ENCODE measurements at places on chromosomes 5 and 9.

GRCh38 chr5:4142842-4143241 lies 547.2 kb downstream of the IRX1 start:
- H3K27me3 ChIP-seq = no peaks in the 10 kb centered on the region
- no peak for DNase-seq
- no peaks in the 10 kb centered on the region for H3K36me3 ChIP-seq
- H3K4me1 ChIP-seq = no peaks in the 10 kb centered on the region

DNA sequence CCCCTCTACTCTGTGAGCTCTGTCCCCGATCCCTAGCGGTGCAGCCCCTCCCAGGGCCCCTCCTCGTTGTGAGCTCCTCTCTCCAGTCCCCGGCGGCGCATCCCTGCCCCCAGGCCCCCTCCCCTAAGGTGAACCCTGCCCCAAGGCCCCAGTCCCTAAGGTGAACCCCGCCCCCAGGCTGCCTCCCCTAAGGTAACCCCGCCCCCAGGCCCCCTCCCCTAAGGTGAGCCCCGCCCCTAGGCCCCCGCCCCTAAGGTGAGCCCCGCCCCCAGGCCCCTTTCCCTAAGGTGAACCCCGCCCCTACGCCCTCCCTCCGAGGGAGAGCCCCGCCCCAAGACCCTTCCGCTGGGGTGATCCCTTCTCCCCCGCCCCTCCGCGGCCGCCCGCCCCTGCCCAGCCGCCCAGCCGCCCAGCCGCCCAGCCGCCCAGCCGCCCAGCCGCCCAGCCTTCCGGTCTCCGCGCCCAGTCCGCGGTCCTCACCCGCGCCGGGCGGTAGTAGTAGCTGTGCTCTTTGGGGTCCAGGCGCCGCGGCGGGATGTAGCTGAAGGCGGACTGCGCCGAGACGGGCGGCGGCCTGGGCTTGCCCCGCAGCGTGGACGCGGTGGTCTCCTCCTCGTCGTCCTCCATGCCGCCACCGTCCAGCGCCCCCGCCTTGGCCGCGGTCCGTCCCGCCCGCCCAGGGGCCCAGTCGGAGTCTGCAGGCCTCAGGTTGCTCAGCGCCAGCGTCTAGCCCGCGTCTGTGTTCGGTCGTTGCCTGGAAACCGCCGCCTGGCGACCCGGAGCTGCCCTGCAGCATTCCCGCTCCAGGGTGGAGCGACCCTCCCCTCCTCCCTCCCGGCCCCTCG lies at the start of gene CFAP90:
TSS of gene CFAP90 (minus strand) at position 739 of the 845 bp plus-strand sequence. CDS start at position 627, 112 bp downstream.
- H3K4me3 ChIP-seq = peak within 1 kb of the TSS; percentile 59
- H3K27me3 ChIP-seq = peaks cover 21% of the 10 kb centered on the region
- H3K4me1 ChIP-seq = peaks cover 9% of the 10 kb centered on the region
- DNase-seq = peak; percentile 94
- no peak within 1 kb of the TSS for H3K27ac ChIP-seq

GRCh38 chr9:116929621-116930020 lies 242.5 kb downstream of the TRIM32 start:
- H3K36me3 ChIP-seq = no peaks in the 10 kb centered on the region
- H3K27ac ChIP-seq = no peak overlapping the region
- H3K4me3 ChIP-seq = no peak overlapping the region
- H3K4me1 ChIP-seq = no peaks in the 10 kb centered on the region
- H3K27me3 ChIP-seq = no peaks in the 10 kb centered on the region

GRCh38 chr9:129595903-129596540 lies 24.9 kb downstream of the C9orf50 start:
- H3K27me3 ChIP-seq = no peaks in the 10 kb centered on the region
- H3K36me3 ChIP-seq = no peaks in the 10 kb centered on the region
- H3K4me1 ChIP-seq = peaks cover 6% of the 10 kb centered on the region
- no peak for DNase-seq

DNA sequence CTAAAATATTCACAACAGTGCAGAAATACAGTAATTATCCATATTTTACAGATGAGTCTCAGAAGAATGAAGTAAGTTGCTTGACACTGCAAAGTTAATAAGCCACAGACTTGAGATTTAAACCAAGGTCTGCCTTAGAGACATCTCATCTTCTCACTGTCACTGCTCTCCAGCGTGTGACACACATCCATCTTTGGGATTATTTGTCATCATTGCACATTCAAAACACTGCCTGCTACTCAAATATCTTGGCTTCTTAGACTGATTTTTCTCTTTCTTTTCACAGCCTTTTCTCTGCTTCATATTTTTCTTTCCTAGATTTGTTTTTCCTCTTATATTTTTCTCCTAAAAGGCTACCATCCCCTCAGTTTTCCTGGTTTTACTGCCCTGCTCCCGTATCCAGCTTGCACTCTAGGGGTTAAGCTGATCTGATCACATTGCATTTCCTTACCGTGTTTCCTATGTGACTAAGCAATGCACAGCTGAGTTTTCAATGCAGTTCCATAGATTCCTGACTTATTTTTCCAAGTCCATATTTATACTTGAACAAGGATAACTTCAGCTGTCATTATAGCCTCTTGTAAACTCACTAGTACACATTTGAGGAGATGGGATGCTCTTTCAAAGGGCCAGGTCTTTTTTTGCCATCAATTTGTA lies 353.0 kb downstream of the PLK2 start:
- DNase-seq = no peak
- H3K4me3 ChIP-seq = no peak overlapping the region
- H3K27ac ChIP-seq = no peak overlapping the region
- no peaks in the 10 kb centered on the region for H3K4me1 ChIP-seq
- no peaks in the 10 kb centered on the region for H3K36me3 ChIP-seq

DNA sequence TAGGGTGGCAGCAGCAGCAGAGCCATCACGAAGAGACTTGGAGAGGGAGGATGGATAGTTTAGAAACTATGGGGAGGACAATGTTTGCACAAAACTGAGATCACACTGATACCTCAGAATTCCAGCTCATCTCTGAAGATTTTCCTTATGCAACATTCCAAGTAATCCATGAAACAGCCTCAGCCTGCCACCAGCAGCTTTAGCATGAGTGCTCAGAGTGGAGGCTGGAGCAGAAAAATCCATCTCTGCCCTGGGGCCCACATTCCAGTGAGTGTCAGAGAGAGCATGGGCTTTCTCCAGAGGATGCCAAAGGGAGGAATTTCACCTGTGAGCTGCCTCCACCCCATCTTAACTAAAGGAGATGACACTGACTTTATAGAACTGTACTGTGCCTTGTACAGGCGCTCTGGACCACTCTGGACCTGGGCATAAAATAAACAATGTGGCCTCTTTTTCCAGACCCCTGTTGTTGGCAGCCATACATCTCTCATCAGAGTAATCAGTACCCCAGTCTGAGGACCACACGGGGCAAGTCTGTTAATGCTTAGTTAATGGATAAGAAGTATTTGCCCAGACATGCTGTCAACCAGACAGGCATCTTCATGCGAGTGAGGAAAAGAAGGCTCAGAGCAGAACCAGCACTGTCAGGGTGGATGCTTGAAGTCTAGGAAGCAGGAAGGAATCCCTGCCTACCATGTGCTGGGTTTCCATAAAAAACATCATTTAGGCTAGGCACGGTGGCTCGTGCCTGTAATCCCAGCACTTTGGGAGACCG lies 440.9 kb downstream of the ENC1 start:
- H3K4me3 ChIP-seq = no peak overlapping the region
- H3K4me1 ChIP-seq = peaks cover 26% of the 10 kb centered on the region
- H3K27ac ChIP-seq = peak overlapping the region; percentile 31
- no peaks in the 10 kb centered on the region for H3K27me3 ChIP-seq
- DNase-seq = no peak

- no peaks in the 10 kb centered on the region for H3K36me3 ChIP-seq
- H3K27me3 ChIP-seq = no peaks in the 10 kb centered on the region
- no peak overlapping the region for H3K27ac ChIP-seq
- H3K4me3 ChIP-seq = no peak overlapping the region
These were observed 105.9 kb upstream of the TARS1 start for GRCh38 chr5:33334829-33335228.

GRCh38 chr9:96136992-96137670 lies 164.8 kb downstream of the HSD17B3 start:
- no peaks in the 10 kb centered on the region for H3K27me3 ChIP-seq
- no peaks in the 10 kb centered on the region for H3K4me1 ChIP-seq
- no peak overlapping the region for H3K4me3 ChIP-seq
- H3K36me3 ChIP-seq = no peaks in the 10 kb centered on the region
- no peak for DNase-seq

- no peaks in the 10 kb centered on the region for H3K27me3 ChIP-seq
- H3K4me3 ChIP-seq = no peak overlapping the region
- no peaks in the 10 kb centered on the region for H3K4me1 ChIP-seq
These were observed 54.6 kb downstream of the SCAI start for GRCh38 chr9:125088752-125089151.

GRCh38 chr9:134704498-134704897 lies 62.9 kb downstream of the COL5A1 start:
- H3K4me1 ChIP-seq = peaks cover 49% of the 10 kb centered on the region
- no peak for DNase-seq
- H3K4me3 ChIP-seq = no peak overlapping the region
- no peak overlapping the region for H3K27ac ChIP-seq

DNA sequence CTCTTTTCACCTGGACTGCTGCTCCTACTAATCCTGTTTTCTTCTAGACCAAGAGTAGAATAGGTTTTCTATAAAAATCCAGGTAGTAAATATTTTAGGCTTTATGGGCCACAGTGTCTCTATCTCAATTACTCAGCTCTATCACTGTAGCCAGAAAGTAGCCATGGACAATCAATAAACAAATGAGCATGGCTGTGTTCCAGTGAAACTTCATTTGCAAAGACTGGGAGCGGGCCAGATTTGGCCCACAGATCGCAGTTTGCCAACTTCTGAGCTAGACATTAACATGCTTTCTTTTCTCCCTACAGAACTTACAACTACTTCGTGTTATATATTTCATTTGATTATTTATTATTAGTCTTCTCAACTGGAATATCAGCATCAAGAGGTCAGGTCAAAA lies 30.2 kb downstream of the BRINP1 start:
- H3K27me3 ChIP-seq = no peaks in the 10 kb centered on the region
- no peaks in the 10 kb centered on the region for H3K36me3 ChIP-seq
- no peaks in the 10 kb centered on the region for H3K4me1 ChIP-seq
- no peak overlapping the region for H3K27ac ChIP-seq
- no peak for DNase-seq

DNA sequence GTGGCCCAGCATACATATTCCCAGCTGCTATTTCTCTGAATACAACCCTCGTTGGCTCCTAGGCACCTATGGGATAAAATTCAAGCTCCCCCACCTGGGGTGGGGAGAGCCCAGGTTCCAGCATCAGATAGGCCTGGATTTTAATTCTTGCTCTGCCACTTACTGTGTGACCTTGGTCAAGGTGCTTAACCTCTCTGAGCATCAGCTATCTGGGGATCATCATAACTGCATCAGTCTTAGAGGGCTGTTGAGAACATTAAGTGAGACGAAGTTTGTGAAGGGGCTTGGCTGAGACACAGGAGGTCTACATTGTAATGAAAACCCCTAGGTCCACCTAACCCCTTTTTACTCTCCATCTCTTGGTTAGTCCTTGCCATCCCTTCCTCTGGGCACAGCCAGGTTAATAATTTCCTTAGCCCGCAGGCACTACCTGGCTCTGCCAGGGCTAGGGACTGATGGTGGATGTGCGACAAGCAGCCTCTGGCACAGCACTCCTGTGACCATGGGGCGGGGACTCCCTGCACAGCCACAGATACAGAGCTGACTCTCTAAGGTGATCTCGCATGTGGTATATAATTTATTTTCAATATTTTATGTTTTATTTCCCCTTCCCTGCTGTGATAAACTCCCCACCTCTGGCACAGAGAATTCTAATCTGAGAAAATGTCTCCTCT lies 68.7 kb downstream of the CRB2 start:
- peaks cover 6% of the 10 kb centered on the region for H3K36me3 ChIP-seq
- no peak overlapping the region for H3K27ac ChIP-seq
- no peak for DNase-seq
- H3K4me3 ChIP-seq = no peak overlapping the region

- no peak overlapping the region for H3K27ac ChIP-seq
- H3K4me1 ChIP-seq = no peaks in the 10 kb centered on the region
- DNase-seq = no peak
- H3K4me3 ChIP-seq = no peak overlapping the region
These were observed 679.8 kb downstream of the CETN3 start for GRCh38 chr5:89729623-89730301.

DNA sequence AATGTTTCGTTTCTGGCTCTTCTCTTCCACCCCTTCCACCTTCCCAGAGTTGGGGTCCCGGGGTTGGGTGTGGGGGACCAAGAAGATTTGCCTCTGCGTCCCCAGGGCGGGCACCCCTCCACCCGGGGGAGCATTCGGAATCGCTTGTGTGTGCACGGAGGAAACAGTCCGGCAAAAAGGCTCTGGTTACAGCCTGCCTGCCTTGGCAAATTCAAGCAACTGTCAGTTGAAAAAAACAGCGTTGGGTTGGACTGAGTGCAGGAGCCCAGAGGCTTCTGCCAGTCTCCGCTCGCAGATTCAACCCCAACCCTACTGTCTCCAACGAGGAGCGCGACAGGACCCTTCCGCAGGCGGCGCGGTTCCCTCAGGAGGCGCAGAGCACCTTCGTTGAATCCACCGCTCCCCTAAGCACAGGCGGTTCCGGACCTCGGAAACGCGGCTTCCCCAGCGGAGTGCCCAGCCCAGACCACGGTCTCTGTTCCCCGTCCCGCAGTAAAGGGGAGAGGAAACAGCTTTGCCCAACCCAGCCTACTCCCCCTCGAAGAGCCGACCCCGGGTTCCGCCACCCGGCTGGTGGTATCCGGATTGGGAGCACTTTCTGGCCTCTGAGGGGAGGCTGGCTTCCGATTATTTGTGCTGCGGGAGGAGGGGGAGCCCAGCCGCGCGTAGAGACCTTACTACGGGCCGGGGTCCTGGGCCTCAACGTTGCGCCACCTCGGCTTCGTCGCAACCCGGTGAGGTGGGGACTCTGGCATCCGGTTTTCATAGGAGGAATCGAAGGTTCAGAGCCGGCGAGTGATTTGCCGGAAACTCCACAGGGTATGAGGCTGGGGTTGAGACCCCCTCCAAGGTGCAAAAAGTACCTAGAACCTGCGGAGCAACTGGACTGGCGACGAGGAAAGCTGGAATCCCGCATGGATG lies 9.6 kb downstream of the LHX6 start:
- H3K36me3 ChIP-seq = no peaks in the 10 kb centered on the region
- peak; percentile 56 for DNase-seq
- H3K4me3 ChIP-seq = peak overlapping the region; percentile 19
- H3K27ac ChIP-seq = no peak overlapping the region
- H3K4me1 ChIP-seq = no peaks in the 10 kb centered on the region

GRCh38 chr9:123326662-123327093 lies 29.3 kb upstream of the CRB2 start:
- H3K4me1 ChIP-seq = no peaks in the 10 kb centered on the region
- no peaks in the 10 kb centered on the region for H3K27me3 ChIP-seq
- no peak overlapping the region for H3K27ac ChIP-seq
- DNase-seq = no peak
- no peak overlapping the region for H3K4me3 ChIP-seq

- no peak overlapping the region for H3K4me3 ChIP-seq
- H3K27ac ChIP-seq = no peak overlapping the region
- H3K36me3 ChIP-seq = no peaks in the 10 kb centered on the region
- no peaks in the 10 kb centered on the region for H3K27me3 ChIP-seq
These were observed 456.2 kb downstream of the RASEF start for GRCh38 chr9:82606492-82607382.

All from SK-N-SH (cell line).